LHCN-M2 (cell line): ENCODE measurements at places on chromosomes 7 and 10.
A peak's percentile ranks its signal among the peaks of the same experiment; 100 is the strongest.

DNA sequence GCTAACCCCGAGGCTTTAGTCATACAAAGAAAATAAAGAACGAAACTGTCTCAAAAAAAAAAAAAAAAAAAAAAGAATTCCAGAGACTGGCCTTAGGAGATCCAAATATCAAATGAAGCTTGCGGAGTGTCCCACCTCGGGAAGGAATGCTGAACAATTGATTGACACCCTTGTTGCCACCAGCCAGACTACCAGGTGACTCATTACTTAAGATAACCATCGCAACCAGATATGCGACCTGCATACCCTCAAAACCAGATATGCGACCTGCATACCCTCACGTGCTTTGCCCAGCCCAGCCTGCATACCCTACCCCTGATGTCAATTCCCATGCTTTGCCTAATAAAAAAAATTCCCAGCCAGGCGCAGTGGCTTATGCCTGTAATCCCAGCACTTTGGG is 2.7 kb upstream of the PRKRIP1 start:
- no peak for DNase-seq

DNA sequence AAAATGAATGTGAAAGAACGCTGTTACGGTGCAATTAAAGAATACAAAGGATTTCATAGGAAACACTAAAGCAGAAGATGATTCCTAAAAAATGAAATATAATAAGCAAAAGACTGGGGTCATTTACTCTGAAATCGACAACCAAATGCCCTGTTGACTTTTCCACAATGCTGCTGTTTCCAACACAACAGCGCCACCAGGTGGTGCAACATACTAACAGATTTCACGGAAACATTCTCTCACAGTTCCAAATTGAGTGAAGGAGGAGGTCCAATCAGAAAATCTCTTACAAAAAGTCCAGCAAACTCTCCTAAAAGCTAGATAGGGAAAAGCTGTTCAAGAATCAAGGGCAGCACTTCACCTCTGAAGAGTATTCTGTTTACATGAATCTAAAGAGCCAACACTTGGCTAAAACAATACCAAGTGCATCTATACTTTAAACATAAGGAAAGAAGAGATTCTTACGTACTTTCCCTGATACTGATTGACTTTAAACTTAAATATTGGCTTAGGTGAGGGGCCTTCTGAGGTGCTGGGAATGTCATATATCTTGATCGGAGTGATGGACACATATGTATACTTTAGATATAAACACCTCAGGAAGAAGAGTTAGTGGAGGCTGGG is 55.9 kb downstream of the UPF2 start:
- DNase-seq: peak; percentile 78

- no peak for DNase-seq
Measured at GRCh38 chr10:11115337-11115736, 97.7 kb downstream of the CELF2 start.

GRCh38 chr7:149624006-149624405 is 126.4 kb upstream of the ZNF746 start:
- DNase-seq: peak; percentile 18

DNA sequence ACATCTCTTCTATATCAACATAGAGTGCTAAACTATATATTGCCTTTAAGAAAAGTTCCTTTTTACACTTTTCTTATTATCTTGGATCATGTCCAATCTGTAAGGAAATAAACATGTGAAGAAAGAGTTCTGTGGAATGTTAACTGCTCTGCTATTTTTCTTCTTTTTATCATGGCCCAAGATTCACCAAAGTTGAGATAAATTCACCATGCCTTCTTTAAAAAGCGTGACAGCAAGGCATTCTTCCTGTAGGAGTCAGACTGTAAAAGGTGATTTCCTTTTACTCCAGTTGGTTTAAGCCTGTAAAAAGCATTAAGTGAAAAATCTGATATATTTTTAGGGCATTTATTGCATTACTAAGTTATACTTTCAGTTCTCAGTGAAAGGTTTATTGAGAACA is 165.7 kb upstream of the FZD1 start:
- peak; percentile 27 for DNase-seq

DNA sequence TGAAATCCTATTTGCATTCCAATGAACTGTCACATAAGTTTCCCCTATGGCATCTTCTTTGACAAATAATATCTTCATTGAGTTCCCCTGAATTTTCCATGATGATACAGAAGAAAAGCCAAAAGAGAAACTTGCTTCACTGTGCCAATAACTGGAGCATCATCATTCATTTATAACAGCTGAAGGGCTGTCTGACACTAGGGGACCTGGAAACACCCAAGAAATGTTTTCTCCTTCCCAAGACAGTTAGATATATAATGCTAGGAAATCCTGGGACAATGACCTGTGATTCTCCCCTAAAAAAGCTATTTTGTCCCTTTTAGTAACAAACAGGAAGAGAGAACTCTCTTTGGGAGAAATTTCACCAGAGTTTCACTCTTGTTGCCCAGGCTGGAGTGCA is 133.6 kb downstream of the SEMA3C start:
- no peak for DNase-seq

- no peak for DNase-seq
Measured at GRCh38 chr10:104325436-104326435, 12.5 kb downstream of the ITPRIP start.

- DNase-seq: no peak
Measured at GRCh38 chr7:133124974-133125373, 43.1 kb upstream of the CHCHD3 start.

GRCh38 chr7:51316666-51317581 is at the start of gene COBL:
Gene COBL (minus strand): TSS chr7:51316809. CDS start chr7:51316633, 176 bp downstream.
- DNase-seq: no peak

DNA sequence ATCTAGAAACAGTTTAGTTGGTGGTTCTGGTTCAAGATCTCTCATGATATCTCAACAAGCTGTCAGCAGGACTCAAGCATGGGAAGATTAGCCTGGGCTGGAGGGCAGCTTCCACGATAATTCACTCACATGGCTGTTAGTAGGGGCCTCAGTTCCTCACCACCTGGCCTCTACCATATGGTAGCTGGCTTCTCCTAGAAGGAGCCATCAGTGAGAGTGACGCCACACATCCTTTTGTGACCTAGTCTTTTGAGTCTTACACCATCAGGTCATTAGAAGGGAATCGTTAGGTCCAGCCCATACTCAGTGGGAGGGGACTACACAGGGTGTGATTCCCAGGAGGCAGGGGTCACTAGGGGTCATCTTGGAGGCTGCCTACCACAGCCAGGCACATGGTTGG is 239.3 kb upstream of the PLPP4 start:
- no peak for DNase-seq

DNA sequence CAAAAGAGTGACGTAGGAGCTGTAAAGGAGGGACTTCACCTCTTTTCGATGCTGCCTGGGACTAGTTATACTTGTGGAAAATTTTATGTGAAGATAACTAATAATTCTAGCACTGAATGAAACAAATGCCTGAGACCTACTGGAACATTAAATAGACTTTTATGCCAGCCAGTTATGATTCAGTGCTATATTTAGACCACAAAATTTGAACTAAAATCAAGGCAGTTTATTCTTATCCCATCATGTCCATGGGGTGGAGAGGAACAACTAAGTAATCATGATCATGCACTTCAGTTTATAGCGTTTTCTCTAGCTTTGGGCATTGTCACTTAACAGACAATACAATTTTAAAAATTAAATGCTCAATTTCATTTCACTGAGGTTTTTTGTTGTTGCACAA is 76.7 kb downstream of the ZEB1 start:
- peak; percentile 55 for DNase-seq

DNA sequence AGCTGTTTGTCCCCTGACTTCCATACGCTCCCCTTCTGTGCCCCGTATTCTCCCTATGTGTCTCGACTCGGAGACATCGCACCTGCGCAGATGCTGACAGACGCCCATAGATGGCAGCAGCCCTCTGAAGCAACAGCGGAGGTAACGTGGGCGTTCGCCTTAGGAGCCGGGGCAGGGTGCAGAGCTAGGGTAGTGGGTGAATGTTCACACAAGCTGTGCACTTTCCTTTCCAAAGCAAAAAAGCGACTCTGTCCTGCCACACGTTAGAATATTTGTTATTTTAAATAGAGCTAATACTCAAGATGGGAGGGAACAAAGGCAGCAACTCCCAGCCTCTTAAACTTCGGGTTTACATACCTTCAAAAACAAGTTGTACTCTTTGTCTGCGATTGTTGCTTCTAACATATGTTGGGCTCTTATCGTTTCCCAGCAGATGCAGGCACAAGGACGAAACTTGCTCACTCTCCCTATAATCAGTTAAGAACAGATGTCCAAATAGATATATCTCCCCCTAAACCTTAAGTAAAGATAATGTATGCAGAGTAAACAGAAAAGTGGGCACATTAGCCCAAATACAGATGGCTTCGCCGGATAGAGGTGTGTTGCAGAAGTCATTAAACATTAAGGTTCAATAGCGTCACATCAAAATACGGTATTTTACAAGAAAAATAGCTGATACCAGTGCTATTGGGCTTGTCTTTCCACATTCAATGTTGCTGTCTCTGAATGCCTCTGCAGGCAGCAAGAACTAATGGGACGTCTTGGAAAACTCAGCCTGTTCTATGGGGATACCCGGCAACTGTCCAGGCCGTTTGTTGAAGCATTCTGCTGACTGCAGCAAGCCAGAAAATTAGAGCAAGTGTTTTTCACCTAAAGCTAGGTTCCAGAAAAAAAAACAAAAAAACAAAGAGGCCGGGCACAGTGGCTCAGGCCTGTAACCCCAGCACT is 340.3 kb upstream of the PRKCQ start:
- DNase-seq: peak; percentile 43

- no peak for DNase-seq
Measured at GRCh38 chr7:106592282-106593027, 68.5 kb downstream of the CCDC71L start.
